ENCODE measurements at places on chromosomes 1 and 21.

DNA sequence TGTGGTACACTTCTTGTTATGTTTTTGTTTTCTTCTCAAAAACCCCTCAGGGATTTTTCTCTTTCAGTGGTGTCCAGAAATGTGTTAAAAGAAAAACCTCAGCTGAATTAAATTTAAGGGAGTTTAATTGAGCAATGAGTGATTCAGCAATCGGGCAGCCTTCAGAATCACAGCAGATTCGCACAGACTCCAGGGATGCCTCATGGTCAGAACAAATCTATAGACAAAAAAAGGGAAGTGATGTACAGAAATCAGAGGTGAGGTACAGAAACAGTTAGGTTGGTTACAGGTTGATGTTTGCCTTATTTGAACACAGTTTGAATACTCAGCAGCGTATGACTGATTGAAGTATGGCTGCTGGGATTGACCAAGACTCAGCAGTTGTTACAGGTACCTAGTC lies 86.2 kb downstream of the TLR5 start:
- DNase-seq = no peak

DNA sequence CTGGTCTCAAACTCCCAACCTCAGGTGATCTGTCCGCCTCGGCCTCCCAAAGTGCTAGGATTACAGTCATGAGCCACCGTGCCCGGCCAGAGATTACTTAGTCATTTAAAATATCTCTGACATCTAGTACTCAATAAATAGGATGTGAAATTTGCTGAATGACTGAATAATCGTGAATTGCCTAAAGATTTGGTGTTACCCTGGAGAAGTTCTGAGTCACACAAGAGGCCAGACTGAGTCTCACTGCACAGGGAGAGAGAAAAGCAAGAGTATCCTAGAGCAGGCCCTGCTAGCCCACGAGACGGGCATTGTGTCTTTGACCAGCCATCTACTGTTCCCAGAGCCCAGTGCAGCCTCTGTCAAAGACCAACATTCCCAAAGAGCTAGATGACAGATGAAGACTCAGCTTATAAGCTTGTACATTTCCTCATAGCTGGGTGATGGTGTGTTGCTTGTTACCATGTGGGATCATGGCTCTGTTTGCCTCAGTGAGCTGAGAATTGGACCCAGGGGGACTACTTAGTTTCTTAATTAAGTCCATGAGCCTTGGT lies 5.6 kb upstream of the EIF4G3 start:
- DNase-seq = no peak

DNA sequence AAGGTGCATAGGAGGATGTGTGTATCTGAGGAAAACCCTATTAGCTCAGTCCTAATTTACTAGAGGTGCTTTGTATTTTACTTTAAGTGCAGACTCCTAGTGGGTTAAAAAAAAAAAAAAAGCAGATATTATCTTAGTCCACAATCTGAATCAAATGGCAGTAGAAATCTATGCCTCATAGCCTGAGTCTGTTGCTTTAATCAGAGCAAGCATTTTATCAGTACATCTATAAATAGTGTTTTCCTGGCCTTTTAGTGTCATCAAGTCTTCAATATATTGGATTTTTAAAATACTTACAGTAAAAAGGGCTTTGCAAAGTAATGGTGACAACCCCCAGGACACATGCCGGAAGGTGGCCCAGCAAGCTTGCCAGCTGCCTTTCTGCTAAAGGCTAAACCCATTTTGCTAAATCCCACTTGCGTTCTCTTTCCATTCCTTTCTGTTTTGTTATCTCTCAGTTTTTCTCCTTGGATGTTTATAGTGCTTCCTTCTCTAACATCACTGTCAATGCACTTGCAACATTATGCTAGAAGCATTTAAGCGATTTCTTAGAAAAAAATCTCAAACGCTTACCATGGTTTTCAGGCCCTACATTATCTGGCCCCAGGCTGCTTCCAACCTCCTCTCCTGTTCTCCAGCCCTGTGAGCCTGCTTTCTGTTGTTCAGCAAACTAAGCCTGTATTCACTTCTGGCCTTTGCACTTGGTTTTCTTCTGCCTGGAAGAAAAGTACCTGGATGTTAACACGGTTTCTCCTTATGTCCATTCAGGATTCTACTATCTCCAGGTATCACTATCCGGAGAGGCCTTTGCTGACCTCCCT lies 206.3 kb downstream of the PDE4B start:
- no peak for DNase-seq

DNA sequence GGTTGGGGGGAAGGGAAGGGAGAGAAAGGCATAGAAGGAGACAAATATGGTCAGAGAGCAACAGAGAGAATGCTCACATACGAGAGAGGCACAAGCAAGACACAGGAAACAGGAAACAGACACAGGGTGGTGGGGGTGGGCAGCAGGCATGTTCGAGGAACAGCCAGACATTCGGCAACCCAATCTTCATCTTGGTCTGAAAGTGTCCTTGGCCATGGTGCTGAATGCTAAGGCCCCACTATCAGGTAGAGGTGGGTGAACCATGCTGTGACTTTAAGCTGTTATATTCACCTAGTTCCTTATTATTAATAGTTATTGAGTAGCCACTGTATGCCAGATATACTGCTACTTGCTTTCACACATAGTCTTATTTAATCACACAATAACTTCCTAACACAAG lies 109.2 kb downstream of the DDX20 start:
- no peak for DNase-seq

- no peak for DNase-seq
Observed at GRCh38 chr21:43590194-43590593, 69.1 kb downstream of the HSF2BP start.

GRCh38 chr1:87878873-87879272 lies 550.2 kb downstream of the LMO4 start:
- no peak for DNase-seq

GRCh38 chr1:40270152-40270834 lies 12.3 kb downstream of the ZMPSTE24 start:
- no peak for DNase-seq

DNA sequence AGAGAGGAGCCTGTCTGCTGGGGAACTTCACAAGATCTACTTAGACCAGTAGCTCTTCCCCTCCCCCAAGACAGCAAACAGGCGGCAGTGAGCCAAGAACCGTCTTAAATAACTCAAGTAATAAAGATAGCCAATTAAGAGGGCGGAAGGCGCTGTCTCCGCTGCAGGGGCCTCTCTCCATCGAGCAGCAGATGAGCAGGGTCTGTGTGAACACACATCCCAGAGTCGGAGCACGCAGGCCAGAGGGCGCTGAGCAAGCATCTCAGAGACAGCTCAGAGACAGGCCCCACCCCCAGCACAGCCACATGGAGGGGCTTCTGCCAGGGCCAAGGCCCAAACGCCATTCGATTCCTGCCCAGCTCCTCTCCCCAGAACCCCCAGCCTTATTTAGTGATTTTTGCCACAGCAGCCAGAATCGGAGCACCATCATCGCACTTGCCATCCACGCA lies 11.1 kb downstream of the IFFO2 start:
- DNase-seq = no peak

DNA sequence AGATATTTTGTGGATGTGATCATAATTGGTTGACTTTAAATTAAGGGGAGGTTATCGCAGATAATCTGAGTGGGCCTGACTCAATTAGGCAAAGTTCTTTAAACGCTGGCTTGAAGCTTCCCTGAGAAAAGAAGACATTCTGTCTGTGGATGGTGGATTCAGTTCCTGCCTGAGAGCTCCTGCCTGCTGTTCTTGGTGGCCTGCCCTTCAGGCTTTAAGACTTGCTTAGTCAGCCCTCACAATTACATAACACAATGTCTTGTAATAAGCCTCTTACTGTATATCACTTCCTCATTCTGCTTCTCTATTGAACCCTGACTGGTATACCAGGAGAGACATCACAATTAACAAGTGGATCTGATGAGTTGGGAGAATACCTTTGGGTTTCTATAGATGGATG lies 50.2 kb downstream of the KCNJ6 start:
- DNase-seq = no peak

DNA sequence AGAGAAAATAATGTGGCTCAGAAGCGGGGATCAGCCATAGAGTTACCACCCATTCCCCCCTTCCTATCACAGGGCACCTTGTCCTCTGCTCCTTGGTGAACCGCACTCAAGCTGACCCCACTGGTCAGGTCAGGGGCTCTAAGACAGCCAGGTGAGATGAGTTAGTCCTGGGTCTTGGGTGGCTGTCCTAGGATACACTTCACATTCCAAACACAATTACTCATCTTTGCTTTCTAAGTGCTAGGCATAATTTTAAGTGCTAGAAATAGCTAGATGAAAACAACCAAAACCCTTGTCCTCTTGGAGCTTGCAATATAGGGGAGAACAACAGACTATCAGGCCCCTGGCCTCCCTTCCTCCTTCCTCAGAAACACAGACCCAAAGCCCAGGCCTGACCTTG lies 7.8 kb upstream of the MUTYH start:
- no peak for DNase-seq

DNA sequence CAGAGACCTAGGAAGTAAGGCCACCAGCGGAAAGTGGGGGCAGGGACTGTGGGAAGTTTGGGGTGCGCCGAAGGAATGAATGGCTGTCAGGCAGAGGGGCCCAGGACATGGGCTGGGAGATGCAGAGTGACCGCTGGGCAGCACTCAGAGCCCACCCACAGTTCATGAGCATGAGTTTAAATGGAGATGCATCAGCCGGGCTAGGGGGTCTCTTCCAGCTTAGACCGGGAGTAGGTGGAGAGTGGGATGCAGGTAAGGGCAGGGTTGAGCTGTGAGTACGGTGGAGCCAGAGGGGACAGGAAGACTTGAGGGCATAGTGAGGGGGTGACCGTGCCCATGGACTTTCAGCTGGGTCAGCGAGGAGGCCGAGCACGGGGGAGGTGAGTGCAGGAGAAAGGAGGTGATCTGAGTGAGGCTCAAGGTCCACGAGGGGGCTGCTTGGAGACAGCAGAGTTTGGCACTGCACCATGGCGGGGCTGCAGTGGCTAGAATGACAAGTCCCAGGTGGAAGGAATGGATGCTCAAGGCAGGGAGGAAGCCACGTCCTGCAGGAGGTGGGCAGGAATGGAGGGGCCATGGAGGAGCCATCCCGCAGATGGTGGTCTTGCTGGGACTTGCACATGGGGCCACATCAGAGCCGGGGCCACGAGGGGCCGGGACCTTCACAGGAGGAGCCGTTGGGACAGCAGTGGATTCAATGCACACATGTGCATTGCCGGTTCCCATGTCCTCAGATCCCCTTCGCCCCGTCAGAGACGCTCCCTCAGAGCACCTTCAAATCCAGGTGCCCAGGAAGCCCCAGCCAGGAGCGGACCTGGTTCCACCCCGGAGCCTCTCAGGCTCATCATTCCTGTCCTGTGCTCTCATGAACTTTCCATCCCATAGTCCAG lies 34.9 kb downstream of the UBASH3A start:
- no peak for DNase-seq

DNA sequence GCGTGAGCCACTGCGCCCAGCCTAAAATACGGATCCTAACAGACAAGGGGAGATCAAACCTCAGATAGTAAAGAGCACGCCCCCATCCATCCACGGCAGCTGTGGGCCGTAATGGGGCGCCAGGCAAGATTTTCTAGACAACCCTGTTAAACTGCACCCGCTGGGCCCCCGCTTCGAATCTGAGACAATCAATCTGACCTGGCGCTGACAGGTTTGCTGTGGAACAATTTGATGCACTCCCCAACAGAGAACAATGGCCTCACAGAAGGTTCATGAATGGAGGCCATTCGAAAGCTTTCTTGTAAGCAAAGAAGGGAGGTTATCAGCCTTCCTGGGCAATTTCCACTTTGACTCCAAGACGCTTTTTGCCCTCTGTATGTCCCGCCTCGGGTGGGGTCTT lies 30.5 kb downstream of the CLSTN1 start:
- DNase-seq = no peak

GRCh38 chr1:10779201-10779600 lies 17.2 kb downstream of the CASZ1 start:
- DNase-seq = no peak

- DNase-seq = no peak
Observed at GRCh38 chr1:113216664-113217063, 143.7 kb downstream of the LRIG2 start.

- DNase-seq = no peak
Observed at GRCh38 chr1:39940253-39940652, 14.7 kb upstream of the MFSD2A start.

DNA sequence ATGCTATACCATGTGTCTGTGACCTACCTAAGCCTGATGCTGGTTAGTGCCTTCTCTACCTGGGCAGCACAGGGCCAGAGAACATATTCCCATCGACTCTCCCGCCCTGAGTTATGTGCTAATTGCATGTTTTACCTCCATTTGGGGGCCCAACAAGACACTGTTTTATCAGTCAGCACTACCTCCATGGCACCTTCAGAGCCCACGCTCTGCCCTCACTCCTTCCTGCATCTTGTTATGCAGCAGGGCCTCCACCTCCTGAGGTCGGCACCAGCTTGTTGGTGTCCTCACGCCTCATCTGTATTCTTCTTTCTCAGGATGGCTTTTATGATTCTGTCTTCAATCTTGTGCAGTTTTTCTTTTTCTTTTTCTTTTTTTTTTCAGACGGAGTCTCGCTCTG lies 11.9 kb downstream of the WNT9A start:
- DNase-seq = no peak

DNA sequence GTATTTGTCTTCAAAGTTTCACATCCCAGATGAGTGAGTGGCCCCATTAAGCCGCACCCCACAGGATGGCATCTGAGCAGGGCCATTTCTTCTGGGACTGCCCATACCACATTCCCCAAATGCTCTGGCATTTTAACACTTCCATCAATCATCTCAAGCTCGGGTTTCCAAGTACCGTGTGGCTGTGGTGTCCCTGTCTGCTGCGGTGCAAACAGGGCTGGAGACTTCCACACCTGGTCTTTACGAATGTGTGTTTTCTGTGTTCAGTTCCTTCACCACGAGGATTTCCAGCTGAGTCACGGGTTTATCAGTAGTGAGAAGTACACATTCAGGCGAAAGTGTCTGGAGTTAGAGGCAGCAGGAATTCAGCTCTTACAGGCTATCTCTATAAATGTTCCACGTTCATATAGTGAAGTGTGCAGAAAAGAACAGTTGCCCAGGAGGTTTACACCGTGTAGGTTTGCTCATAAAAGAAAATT lies 195.2 kb downstream of the RHOU start:
- DNase-seq = no peak

- DNase-seq = no peak
Observed at GRCh38 chr1:233928123-233928522, 23.6 kb downstream of the SLC35F3 start.

GRCh38 chr21:45499201-45499750 lies 43.0 kb downstream of the SLC19A1 start:
- no peak for DNase-seq

GRCh38 chr1:101653482-101653946 lies 343.2 kb downstream of the OLFM3 start:
- DNase-seq = peak; percentile 11

- DNase-seq = no peak
Observed at GRCh38 chr1:31671147-31671546, 26.5 kb upstream of the PEF1 start.

GRCh38 chr1:198253259-198253658 lies 96.5 kb downstream of the NEK7 start:
- no peak for DNase-seq

DNA sequence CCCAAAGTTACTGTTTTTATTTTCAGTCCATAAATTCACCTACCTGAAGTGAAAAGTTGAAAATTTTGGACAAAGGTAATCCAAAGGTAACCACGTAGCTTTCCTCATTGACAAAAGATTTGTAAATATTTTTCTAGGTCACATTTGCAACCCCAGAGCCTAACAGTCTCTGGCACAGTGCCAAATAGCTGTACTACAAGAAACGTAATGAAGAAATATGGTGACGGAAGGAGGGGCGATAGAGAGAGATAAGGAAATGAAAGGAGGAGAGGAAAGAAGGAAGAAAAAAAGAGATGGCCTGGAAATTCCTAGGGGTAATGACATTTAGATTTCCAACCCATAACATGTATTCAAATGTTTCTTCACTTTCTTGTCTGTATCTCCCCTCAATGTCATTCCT lies 159.4 kb downstream of the BARHL2 start:
- DNase-seq = no peak

- no peak for DNase-seq
Observed at GRCh38 chr1:59124166-59124565, 172.7 kb upstream of the FGGY start.
